Gastroesophageal sphincter (tissue), 4 donors: ENCODE measurements at places on chromosomes 3 and 15.

DNA sequence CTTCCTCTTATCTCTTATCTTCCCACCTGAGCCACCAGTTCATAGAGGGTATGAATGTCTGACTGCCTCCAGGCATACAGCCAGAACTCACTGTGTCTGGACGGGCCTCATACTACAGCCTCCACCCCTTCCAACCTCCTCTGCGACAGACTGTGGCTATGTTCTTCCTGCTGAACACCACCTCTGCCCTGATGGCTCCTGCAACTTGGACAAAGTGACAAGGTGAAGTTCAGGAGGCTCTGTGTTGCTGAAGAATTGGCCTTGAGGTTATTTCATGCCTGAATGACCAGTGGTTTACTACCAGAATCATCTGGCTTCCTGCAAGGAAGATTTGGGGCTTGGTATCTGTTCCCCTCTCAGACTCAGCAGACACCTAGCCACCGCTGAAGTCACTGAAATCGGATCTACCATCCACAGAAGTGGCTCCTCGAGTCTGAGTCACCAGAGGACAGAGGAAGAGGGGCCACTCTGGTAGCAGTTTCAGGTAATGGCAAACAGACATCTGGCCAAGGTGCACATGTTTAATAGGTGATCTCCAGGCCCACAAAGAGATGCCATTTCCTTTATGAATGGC lies 14.2 kb upstream of the ULK3 start:
- no peak for ATAC-seq

DNA sequence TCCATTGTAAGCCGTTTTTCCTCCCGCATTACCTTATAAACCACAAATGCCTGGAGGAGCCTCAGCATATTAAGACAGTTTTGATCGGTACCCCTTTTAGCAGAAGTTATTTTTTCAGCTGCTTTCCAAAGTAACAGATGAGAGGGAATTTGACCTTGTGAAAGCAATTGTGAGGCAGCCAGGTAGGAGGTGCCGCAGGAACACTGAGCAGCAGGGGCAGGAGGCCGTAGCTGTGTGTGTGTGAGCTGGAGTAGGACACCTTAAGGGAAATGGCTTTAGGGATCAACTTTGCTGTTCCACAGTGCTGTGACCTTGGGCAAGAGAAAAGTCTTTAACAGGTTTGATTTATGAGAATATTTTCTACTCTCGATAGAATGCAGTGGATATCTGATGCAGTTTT lies 482.1 kb downstream of the IL5RA start:
- no peak for ATAC-seq

DNA sequence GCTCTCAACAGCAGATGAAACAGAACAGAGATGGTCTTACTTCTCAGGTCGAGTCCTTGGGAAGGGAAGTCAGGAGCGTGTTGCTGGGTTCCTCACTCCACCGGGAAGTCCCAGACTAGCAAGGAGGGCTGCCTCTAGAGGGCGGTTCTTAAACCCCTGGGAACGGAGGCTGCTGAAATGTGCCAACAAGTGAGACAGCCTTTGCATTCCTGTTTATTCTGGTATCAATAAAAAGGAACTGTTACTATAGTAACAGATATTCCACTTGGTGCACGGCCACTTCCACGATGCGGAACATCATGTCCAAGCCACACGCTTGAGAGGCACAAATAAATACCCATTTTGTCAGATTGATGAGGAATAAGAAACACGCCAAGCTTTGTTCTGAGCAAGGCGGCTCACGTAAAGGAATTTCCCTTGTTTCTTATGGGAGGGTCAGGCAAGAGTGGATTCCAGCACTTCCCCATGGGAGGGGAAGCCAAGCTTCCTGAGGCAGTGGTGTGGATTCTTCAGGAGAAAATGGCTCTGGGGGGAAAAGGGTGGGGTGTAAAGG lies at the start of gene FAM107A:
FAM107A (minus strand) TSS at position 123 of the 553 bp plus-strand sequence. CDS start 7,531 bp downstream, outside the sequence.
- ATAC-seq = peak; percentile 77

DNA sequence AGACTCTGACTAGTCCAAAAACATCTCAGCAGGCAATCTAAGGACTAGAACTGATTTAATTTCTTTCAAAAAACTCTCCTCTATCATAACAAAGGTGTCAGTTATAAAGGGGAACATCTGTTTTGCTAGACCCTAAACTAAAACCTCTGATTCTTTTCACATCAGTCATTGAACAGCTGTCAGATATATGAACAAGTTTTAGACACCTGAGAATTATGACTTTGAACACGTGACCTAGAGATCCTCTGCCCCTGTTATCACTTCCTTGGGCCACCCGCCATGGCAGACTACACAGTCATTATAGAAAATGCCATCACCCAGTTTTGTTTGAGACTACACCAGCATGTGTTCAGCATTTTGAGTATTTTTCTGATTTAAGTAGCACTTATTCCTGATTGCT lies 282.3 kb upstream of the TBL1XR1 start:
- ATAC-seq = no peak

DNA sequence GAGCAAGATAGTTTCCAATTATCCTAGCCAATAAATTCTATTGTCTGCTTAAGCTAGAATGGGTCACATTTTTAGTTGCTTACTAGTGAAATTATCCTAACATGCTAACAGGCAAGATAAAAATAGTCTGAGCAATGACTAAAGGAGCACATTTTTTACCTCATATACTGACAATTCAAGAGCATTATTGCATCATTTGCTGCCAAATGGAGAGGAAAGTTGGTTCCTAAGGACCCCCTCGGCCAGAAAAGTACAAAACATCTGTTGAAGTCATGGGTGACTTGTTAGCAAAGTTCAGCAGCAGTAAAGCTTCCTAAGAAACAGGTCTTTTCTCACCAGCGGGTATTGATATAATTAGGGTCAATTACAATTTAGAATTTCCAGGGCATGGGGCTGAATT lies 1001.0 kb downstream of the FHIT start:
- no peak for ATAC-seq

GRCh38 chr3:150278843-150279381 lies 129.2 kb upstream of the TSC22D2 start:
- ATAC-seq = no peak

DNA sequence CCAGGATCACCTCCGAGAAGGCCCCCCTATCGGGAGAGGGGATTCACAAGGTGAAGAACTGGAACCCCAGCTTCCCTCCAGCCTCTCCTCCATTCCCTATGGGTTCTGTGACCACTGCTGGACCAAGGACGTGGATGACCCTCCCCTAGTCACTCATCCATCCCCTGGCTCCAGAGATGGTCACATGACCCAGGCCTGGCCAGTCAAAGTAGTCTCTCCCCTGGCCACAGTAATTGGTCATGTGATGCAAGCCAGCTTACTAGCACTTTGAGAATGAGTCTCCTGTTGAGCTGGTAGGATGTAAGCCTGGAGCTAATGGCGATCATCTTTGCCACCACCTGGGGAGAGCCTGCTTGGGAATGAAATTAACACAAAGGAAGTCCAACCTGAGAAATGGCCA lies 3.9 kb downstream of the CAMK1 start:
- ATAC-seq = no peak

DNA sequence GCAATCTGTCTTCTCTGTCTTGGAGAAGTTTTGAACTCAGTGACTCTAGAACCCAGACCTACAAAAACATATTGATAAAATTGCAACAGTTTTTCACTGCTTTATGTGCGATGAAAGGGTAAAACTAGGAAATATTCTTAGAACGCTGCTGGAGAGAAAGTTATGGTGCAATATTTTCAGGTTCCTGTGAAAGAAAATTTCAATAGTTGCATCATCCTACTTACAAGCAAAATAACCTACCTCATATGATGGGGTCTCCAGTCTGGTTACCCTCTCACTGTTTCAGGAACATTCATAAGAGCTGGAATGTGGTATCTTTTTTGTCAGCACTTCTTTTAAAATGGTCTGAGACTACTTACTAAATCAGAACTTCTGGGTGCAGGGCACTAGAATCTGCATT lies 27.1 kb downstream of the GATM start:
- ATAC-seq = no peak

GRCh38 chr15:66876421-66876730 lies 174.3 kb downstream of the SMAD6 start:
- no peak for ATAC-seq

DNA sequence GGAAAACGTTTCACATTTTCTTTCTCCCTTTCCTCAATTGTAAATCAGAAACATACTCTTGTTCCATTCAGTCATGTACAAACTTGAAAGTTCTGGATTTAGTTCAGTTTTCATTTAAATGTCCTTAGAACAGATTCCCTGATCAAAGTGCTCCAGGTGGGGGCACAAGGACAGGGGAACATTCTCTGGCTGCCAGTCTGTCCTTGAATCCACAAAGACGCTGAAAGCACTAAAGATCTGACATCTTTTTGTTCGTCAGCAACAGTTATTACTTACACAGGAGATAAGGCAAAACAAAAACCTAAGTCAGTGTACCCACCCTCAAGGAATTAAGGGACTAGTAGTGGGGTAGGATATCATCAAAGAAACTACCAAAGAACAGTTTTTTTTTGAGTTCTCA lies 139.2 kb downstream of the GHSR start:
- ATAC-seq = no peak

- no peak for ATAC-seq
These were observed 109.4 kb upstream of the C15orf61 start for GRCh38 chr15:67411486-67411885.

- ATAC-seq = no peak
These were observed 15.4 kb upstream of the CHRNA7 start for GRCh38 chr15:32014953-32015352.

GRCh38 chr3:108110934-108111333 lies 20.1 kb upstream of the CD47 start:
- no peak for ATAC-seq

DNA sequence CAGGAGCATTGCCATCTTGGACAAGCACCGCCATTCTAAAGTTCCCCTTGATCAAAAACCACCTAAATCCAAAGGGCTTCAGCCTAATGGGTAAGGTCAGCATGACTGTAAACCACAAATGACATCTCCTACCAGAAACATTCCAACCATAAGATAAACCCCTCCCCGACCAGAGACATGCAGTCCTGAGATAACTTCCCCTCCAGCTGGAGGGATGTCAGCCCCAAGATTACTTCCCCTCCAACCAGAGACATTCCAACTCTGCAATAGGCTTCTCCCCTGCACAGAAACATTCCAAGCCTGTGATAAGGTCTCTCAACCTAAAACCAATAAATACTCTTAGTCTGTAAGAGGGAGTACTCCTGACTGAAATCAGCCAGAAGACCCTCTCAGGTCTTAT lies 62.7 kb upstream of the DNAJC19 start:
- ATAC-seq = no peak

DNA sequence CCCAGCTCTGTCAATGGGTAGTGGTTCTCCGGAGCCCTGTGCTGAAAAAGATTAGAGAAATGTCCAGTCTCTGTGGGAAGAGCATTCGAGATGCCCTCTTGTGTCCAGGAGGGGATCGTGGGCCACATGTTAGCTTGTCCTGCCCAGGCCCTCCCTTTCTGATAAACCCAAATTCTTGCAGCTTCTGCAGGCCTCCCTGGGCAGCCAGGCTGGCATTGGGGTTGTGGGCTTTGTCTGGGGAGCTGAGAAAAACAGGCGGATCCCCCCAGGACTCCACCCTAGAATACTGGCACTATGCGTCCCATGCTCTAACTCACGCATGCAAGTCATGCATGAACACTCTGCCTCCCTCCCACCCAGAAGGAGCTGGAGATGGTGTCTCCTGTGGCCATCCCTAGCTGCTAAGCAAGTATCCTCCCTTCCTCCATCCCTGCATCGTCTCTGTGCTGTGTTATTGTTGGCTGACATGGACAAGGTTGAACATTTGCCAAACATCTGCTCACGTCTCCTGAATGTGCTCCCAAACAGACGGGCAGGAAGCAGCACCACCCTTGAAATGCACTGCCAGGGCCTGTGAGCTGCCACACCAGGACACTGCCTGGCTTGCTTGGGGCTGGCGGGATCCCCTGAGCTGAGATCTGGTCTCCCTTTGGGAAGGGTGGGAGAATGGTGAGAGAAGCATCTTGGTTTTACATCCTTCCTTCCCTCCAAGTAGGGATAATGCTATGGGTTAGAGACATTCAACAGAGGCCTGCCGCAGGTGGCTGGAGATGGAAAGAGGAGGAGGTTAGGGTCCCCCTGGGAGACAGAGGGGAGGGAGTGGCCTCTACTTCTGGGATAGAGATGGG lies 26.5 kb downstream of the CFAP161 start:
- ATAC-seq = peak; percentile 81

- no peak for ATAC-seq
These were observed 10.6 kb downstream of the ATP2C1 start for GRCh38 chr3:130904491-130904890.

GRCh38 chr3:195208183-195208582 lies 62.8 kb downstream of the XXYLT1 start:
- no peak for ATAC-seq

GRCh38 chr15:100918690-100919480 lies at the start of gene LRRK1:
TSS of gene LRRK1 (plus strand) at chr15:100919357. CDS start at chr15:100924633, 5,276 bp downstream.
- ATAC-seq = peak; percentile 64
